ENCODE measurements at places on chromosomes 7 and 10.

- no peak for DNase-seq
These were observed 16.0 kb upstream of the TLL2 start for GRCh38 chr10:96529634-96530279.

- no peak for DNase-seq
These were observed 6.3 kb upstream of the CLIP2 start for GRCh38 chr7:74282748-74283459.

GRCh38 chr10:62056219-62056618 is 154.7 kb downstream of the ARID5B start:
- peak; percentile 15 for DNase-seq

DNA sequence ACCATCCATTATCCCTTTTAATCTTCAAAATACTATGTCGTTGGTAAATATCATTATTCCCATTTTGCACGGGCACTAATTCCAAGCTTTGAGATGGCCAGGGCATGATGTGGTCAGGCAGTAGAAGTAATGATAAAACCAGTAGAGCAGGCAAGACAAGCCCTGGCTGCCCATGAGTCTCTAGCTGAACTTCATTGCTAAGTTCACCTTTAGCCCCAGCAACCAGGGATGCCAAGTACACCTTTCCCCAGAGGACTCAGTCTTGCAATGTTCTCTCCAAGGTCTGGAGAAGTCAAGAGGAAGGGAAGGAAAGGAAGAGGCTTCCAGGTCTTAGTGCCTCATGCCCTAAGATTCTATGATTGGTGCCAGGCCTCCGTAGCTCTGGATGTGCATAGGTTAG is 203.2 kb downstream of the PLXNA4 start:
- DNase-seq = no peak

DNA sequence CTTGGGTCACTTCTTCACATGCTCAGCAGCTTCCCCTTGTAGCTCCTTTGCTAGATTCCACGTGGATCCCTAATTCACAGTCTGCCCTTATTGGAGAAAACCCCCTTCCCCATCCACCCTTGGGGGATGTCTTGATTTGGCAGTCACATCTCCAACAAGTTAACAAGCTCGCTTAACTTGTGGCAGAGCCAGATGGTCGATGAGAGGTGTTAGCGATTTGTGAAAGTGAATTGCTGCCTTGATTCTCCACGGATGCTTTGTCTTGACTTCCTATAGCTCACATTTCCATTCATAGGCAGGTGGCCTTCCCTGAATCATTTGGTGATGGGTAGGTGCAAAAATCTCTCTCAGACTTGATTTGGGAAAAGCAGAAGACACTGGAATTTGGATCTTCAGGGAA is 387.9 kb downstream of the TCERG1L start:
- DNase-seq = no peak

DNA sequence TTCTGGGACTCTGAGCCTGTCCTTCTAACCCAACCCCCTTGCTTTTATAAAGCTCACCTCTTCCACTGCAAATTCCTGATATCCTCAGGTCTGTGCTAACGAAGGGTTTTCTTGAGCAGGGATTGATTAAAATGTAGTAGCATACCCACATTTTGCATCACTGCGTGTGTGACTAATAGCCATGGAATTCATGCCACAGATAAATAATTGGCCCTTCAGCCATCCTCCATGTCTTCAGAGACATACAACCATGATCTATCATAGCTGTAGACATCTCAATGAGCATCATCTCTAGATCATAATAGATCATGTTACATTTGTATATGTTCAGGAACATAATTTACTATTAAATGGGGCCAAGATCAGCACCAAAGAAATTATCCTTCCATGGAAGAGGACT is 990.3 kb downstream of the KCNMA1 start:
- peak; percentile 40 for DNase-seq

DNA sequence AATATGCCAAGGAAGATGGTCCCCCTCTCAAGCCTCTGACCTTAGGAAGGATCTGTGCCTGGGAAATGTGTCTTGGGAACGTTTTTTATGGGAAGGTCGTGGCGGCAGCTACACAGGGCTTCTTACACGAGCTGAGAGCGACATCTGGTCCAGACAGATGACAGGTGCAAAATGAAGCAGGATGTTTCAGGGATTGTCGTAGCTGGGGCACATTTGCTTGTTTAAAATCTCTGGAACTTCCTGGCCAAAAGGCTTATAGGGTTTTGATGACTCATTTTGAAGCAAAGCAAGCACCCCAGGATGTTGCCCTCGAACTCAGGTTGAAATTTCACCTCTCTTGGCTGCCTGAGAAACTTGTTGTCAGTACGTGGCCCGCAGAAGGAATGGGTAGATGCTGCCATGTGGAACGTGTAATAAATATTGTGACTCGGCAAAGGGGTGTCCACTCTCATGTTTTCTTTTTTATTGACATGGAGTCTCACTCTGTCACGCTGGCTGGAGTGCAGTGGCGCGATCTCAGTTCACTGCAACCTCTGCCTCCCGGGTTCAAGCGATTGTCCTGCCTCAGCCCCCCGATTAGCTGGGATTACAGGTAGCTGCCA is 117.5 kb downstream of the CAMK1D start:
- peak; percentile 85 for DNase-seq

GRCh38 chr10:106636766-106637491 is 527.6 kb downstream of the SORCS1 start:
- no peak for DNase-seq

DNA sequence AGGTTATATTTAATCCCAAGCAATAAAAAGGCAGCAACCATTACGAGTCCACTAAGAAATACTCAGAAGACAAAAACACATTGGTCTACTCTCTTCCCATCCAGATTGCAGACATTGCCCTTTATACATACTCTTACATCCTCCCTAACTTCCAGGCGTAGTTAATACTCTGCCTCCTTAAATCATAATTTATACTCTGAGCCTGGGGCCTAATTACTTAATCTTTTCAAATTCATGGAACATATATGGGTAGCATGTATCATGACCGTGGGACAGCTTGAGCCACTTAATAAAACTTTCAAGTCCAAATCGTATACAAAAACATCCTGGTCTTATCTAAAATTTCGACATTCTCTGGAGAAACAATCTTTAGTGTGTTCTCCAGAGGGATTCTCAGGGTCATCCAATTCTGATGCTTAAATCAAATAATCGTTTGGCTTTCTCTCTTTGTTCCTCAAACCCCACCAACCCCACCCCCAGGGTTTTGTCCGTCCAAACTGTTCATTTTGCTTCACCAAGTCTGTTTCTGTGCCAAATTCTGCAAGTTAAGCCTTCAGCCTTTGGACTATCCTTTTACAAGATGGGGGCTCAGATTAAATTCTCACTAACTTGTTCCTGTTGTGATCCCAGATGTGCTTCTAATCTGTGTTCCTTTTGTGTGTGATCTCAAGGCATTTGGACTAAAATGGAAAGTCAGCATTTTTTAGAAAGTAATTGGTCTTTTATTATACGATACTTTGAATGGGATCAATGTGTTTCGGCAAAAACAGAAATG is 86.4 kb downstream of the ADAM12 start:
- no peak for DNase-seq

- DNase-seq = no peak
These were observed 66.9 kb upstream of the CACNB2 start for GRCh38 chr10:18073314-18073713.

GRCh38 chr10:114437473-114438292 is 33.4 kb upstream of the AFAP1L2 start:
- DNase-seq = peak; percentile 53

- DNase-seq = peak; percentile 19
These were observed 268.5 kb downstream of the DNAJB9 start for GRCh38 chr7:108838198-108838597.

- no peak for DNase-seq
These were observed 36.5 kb downstream of the NPS start for GRCh38 chr10:127585519-127586023.
